ENCODE measurements at places on chromosomes 12 and 14.

DNA sequence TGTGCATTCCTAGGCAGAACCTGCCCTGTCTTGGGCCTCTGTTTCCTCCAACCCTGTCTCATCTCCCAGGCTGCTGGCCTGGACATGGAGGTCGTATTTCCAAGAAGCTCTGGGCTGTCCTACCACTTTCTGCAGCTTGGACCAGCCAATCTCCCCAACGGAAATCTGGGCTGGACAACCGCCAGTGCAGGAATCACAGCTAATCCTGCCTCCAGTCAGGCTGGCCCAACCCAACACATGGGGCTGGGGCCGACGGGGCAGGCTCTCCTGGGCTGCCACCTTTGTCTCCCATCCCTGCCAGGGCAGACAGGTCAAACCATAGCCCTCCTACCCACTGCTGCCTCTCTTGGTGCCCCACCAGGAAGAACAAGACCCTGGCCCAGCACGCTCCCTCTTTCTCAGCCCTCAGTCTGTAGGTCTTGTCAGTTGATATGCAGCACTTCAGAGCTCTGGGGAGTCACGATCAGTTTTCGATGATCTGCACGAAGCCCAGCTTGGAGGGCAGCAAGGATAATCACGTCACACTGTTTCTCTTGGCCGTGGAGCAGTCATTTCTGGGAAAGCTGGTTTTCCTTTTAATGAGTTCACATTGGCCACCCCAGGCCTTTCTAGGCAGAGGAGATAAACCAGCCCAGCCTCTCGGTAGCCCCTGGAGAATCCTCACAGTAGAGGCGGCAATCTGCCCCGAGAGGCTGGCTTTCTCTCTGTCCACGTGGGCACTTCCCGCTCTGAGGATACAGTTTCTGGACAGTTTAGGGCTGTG, 195.2 kb upstream of the PRMT8 start:
- DNase-seq, result no peak

GRCh38 chr14:91306547-91306946, 62.0 kb upstream of the GPR68 start:
- DNase-seq, result no peak

- DNase-seq, result no peak
These were observed 38.7 kb downstream of the ARID2 start for GRCh38 chr12:45768194-45768593.

- DNase-seq, result no peak
These were observed 93.1 kb downstream of the SRGAP1 start for GRCh38 chr12:63937378-63938316.

DNA sequence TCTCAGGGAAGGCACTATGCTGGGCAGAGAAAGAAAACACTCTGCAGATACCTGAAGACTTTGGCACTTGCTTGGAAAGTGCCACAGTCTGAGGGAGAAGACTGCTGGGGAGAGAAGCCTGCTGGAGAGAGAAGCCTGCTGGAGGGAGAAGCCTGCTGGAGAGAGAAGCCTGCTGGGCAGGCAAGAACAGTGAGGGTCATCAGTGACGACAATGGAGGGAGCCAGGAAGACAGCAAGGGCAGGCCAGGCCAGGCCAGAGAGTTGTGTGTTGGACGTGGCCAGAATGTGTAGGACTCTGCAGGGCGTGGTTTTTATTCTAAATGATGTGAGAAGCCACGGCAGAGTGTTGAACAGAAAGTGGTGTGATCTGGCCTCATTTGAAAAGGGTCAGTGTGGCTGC, 185.3 kb upstream of the ABCD2 start:
- DNase-seq, result no peak

DNA sequence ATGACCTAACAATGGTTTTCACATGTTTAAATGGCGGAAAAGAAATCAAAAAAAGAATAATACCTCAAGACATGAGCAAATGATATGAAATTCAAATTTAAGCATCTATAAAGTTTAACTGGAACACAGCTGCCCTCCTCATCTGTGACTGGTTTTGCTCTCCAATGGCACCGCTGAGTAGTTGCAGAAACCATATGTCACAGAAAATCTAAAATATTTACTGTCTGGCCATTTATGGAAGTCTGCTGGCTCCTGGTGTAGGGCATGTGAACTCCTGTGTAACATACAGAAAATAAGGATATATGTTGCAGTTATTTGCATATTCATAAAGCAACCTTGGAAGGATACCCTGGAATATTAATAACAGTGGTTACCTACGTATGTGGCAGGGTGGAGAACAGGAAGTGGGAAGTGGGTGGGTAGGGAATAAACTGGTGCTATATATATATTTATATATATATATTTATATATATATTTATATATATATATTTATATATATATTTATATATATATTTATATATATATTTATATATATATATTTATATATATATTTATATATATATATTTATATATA, 48.4 kb downstream of the LTBP2 start:
- DNase-seq, result no peak

- DNase-seq, result no peak
These were observed 77.7 kb upstream of the GNPNAT1 start for GRCh38 chr14:52868911-52869618.

- peak; percentile 17 for DNase-seq
These were observed 89.6 kb upstream of the SOX5 start for GRCh38 chr12:24039113-24039525.

- DNase-seq, result no peak
These were observed 1487.7 kb upstream of the SEL1L start for GRCh38 chr14:83021323-83021722.

GRCh38 chr12:52151837-52152783, 39.7 kb downstream of the KRT80 start:
- no peak for DNase-seq

GRCh38 chr12:93116632-93117031, 187.5 kb upstream of the EEA1 start:
- DNase-seq, result no peak

GRCh38 chr14:62462988-62463387, 582.3 kb downstream of the KCNH5 start:
- no peak for DNase-seq

GRCh38 chr14:74824997-74825396, 50.9 kb downstream of the PROX2 start:
- no peak for DNase-seq

DNA sequence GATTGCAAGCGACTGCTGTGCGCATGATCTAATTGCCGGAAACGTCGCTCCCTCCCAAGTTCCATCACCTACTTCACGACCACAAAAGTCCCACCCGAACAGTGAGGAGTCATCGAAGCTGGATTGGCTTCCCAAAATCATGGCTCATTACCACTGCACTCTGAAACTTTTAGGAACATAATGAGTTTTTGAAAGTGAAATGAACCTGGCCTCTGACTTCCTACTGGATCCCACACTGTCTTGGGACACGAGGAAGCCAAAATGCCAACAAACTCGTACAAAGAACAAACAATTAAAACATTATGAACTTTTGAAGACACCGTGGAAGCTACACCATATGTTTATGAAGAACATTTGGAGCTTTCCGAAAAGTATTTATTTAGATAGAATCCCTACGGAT, 334.8 kb upstream of the TMPO start:
- no peak for DNase-seq

DNA sequence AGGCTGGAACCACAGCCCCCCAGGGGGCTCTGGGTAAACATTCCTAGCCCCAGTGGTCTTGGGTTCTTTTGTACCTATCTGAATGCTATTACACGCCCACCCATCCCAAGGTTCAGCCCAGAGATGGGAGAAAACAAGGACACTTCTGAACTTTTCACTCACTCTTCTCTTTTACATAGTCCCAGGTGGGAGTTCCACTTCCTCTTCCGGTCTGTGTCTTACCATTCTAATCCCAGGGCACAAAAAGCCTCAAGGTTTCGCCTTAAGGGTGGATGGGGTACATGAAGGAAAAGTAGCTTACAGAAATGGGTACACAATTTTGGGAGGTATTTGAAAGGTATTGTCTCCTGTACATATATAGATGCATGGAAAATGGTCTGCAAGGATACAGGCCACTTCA, 79.0 kb downstream of the TMEM30B start:
- no peak for DNase-seq

- DNase-seq, result no peak
These were observed 71.2 kb downstream of the LGMN start for GRCh38 chr14:92677087-92677668.

DNA sequence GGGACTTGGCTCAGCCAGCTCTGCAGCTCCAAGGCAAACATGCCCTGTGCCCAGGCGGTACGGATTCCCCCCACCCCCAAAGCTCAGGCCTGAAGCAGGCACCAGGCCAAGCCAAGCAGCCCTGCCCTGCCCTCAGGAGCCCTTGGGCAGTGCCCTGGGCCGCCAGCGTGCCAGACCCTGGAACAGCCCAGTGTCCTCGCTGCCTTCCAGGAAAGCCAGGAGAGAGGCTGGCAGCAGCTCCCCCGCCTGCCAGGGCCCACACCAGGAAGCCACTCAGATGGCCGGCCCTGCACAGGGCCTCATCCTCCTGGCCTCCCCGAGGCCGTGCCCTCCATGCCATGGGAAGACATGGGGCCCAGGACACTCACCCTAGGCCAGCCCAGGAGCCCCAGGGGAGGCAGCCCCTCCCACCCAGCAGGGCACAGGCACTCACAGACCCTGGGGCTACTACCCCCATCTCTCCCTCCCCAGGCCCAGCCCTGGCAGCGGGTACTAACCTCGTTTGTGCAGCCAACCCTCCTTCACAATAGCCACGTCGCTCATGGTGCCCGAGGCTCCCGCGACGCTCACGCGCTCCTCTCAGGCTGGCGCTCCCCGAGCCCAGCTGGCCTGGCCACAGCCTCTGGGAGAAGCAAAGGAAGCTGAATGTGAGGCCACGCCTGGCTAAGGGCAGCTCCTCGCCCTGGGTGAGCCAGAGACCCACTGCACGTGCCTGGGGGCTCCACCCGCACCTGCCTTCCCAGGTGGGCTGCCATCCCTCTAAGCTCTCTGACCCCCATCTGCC, 3.3 kb downstream of the AKT1 start:
- DNase-seq, result no peak

DNA sequence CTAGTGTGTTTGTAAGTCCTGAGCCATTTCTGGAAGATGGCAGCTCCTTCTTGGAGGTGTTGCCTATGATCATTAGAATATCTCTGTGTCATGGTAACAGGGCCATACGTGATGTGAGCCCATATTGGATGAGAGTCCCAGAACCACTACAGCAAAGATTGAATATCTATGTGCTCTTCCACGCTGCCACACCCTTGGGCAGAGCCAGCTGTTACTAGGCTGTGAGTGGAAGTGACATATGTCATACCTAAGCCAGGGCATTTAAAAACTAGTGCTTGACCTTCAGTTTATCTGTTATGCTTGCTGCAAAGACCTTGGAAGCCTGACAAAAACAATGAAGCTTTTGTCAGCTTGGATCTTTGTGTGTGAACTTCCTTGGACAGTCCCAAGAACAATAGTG, 495.1 kb upstream of the CCDC196 start:
- no peak for DNase-seq

GRCh38 chr14:93892923-93893558, 34.1 kb upstream of the FAM181A start:
- DNase-seq, result peak; percentile 20

DNA sequence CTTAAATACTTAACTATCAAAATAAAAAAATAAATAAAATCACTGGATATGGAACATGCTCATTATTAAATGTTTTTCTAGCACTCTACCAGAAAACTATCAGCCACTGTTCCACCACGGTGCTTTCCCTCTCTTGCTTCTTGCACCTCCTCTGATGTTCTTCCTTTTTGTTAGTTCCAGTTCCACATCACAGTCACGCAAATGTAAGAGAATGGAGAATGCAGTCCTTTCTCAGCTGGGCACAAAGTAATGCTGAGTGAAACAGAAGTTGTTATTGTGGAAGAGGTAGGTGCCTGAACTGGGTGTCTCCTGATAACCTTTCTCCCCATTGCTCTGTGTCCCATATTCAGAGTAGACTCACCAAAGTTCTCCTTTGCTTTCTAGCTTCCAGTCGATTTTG, 1116.9 kb upstream of the TMEM132C start:
- DNase-seq, result no peak

GRCh38 chr14:39265033-39265432, 31.3 kb downstream of the MIA2 start:
- no peak for DNase-seq

DNA sequence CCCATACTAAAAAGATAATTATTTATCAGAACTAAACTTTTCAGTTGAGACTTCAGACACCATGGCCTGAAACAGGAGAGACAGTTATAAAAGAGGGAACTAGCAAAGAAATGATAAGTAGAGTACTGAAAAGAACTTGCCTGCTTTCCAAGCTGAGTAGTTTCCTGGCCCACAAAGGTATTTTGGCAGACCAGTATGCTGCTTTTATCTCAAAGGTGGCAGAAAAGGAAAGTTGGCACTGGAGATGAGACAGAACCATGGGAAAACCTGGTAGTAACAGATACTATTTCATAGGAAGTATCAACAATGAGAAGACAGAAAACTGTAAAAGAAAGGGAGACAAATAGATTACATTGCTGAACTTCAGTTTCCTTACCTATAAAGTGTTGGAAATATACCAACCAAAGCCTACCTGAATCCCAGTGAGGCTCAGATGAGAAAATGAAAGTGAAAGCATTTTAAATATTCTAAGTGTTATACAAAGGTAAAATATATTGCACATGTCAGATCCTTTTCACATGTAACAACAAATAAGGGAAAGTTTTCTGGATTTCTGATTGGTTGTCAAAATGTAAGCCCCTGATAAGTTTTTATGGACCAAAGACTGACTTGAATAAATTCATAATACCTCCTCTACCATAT, 155.3 kb upstream of the FSCB start:
- no peak for DNase-seq

GRCh38 chr12:94037444-94037843, 110.9 kb upstream of the PLXNC1 start:
- no peak for DNase-seq

GRCh38 chr14:106051796-106052195, 525.4 kb downstream of the TMEM121 start:
- no peak for DNase-seq

GRCh38 chr12:119659289-119659897, 8.5 kb upstream of the PRKAB1 start:
- no peak for DNase-seq

- DNase-seq, result no peak
These were observed 80.3 kb upstream of the NOS1 start for GRCh38 chr12:117441751-117442150.

GRCh38 chr12:89901906-89902642, 193.4 kb upstream of the ATP2B1 start:
- no peak for DNase-seq

GRCh38 chr14:60760209-60760608, 25.6 kb downstream of the MNAT1 start:
- no peak for DNase-seq

DNA sequence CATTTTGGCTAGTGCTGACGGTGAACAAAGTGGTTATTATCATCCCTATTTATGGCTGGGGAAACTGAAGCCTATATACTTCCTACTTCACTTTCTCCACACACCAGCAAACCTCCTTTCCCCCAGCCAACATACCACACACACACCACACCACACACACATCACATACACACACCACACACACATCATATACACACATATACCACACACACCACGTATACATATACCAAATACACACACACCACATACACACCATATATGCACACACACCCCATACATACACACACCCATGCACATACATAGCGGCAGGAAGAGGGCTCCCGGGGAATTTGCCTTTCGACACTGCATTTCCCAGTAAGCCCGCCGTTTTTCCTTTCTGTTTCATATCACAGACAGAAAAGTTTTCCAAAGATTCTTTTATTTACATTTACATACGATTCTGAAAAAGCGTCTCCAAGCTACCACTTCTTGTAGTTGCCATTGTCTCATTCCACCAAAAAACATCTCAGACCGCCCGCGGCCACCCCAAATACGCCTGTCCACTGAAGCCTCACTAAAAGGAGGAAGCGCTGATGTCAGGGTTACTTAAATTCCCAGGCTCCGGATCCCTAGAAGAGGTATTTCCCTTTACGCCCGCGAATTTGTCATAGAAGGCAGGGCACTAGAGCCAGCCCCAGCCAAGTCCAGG, 823 bp upstream of the RAB5B start:
- DNase-seq, result no peak

- DNase-seq, result peak; percentile 11
These were observed 101.2 kb upstream of the STXBP6 start for GRCh38 chr14:25150934-25151790.

Data from forelimb muscle (tissue), 1 donor.